ENCODE measurements at places on chromosomes 6 and 20. TPM values are rescaled to one million over a fixed set of nuclear protein-coding genes. Genes with fewer than 3 reads are reported as not detected.

Gene CLDN20
- total RNA-seq: not detected

Gene DYNLT1
- 157 TPM for total RNA-seq

Gene NOL7
- total RNA-seq: 102 TPM

Gene HLA-DQA2
- 10.9 TPM for total RNA-seq

Gene RIPOR2
- 88.4 TPM for total RNA-seq

GRCh38 chr6:6406715-6407070 is 86.2 kb upstream of the F13A1 start:
- DNase-seq: no peak

DNA sequence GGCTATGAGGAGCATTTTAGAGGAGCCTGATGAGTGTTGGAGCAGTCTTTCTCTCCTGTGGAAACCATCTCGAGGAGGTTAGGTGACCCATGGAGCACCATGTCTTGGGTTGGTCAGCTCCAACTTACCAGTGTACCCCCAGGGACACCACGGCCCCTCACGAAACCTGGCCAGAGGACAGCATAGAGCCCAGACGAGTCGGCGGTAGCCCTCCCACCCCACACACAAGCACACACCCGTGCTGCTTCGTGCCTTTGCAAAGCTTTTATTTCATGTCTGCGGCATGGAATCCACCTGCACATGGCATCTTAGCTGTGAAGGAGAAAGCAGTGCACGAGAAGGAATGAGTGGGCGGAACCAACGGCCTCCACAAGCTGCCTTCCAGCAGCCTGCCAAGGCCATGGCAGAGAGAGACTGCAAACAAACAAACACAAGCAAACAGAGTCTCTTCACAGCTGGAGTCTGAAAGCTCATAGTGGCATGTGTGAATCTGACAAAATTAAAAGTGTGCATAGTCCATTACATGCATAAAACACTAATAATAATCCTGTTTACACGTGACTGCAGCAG is 53.6 kb downstream of the EZR start:
- DNase-seq: no peak

GRCh38 chr6:84428300-84428907 is 201.0 kb upstream of the CEP162 start:
- no peak for DNase-seq

GRCh38 chr20:20849161-20849560 is 136.7 kb upstream of the RALGAPA2 start:
- DNase-seq: no peak

DNA sequence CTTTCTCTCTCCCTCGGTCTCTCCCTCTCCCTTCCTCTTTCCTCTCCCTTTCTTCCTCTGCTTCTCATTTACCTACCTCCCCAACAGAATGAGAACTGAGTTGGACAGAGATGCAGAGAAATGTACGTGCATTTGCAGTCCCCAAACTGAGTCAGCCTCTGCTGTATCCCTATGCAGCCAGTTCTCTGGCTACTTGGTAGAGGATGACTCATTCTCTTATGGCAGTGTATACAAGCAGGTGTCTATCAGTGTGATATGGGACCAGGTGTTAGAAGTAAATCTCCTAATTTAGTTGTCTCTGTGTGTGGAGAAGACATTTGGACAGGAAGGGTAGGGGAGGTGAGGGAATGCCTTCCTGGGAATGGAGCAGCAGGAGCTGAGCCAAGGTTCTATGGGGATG is 470.8 kb downstream of the CD109 start:
- no peak for DNase-seq

DNA sequence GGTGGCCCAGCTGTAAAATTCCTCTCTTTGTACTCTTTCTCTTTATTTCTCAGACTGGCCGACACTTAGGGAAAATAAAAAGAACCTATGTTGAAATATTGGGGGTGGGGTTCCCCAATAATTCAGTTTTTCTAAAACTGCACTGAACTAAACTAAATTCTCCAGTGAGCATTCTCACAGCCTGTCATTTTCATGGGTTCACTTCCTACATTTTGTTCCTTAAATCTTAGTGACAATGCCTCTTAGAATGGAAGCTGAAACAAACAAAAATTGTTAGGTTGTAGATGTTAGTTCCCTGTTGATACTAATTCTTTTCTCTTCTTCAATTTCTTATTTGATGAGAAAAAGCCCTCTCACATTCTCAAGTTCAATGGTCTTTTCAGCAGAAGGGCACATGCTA is 35.8 kb upstream of the IFNGR1 start:
- DNase-seq: no peak

DNA sequence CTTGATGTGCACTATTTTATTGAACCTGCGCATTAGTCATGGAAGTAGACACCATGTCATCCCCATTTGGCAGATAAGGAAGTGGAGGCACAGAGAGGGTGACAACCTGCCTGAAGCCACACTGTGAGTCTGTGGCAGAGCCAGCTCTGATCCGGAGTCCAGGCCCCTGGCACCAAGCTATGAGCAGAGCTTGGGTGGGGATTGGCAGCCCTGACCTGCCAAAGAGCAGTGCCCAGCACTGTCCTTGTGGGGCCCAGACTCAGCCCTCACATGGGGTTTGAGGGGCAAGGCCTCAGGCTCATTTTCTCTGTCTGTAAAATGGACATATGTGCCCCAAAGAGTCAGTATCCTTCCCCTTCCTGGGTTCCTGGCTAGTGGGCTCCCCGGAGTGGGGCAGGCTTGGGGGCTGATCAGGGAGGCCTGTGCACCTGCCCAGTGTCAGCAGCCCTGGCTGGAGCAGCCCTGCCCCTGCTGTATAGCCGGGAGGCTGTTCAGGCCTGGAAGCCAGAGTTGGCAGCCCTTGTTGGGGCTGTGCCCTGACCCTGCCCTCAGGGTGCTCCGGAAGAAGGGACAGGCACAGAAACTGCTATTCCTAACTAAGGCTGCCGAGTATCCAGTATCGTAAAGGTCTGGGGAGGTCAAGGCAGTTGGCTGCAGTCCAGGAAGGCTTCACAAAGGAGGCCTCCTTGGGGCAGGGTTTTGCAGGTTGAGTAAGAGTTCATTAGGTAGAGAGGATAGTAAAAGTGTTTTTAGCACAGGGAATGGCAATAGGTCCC is 38.7 kb downstream of the TGM2 start:
- no peak for DNase-seq

GRCh38 chr6:3324262-3324942 is 65.7 kb downstream of the PSMG4 start:
- DNase-seq: no peak

DNA sequence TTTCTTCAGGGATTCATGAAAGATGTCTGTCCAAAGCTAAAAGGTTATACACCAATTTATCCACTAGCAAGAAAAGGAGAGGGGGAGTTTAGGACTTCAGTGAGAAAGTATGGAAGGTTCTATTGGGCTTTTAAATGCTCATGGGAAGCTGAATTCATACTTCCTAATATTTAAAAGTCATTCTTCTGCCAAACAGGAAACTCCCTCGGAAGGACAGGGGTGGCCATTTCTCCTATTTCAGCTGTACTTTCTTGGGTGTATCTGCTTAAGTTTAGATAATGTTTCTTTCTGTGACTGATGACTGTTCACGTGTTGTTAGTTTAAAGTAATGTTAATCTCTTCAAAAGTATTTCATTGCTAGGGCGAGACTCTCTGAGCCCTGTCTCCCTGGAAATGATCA is 80.5 kb upstream of the IFNGR1 start:
- no peak for DNase-seq

DNA sequence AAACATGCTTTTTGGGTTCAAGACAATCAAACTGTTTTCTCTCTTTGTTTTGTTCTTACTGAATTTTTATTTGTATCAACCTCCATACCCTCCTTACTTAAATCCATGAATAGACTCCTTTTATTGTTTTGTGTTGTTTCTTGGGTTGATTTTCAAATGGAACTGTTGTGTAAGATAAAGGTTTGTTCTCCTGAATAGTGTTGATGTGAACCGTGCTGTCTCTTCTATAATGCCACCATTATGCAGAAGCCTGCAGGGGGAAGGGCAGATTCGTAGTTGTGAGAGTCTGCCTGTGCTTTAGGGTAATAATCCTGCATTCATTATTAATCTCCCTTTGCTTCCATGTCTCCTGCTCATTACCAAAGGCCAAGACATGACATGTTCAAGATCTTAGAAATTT is 105.9 kb downstream of the CDKAL1 start:
- no peak for DNase-seq

- no peak for DNase-seq
Measured at GRCh38 chr6:143260857-143261256, 189.6 kb downstream of the ADAT2 start.

GRCh38 chr6:149990212-149990660 is 26.5 kb downstream of the ULBP1 start:
- no peak for DNase-seq

DNA sequence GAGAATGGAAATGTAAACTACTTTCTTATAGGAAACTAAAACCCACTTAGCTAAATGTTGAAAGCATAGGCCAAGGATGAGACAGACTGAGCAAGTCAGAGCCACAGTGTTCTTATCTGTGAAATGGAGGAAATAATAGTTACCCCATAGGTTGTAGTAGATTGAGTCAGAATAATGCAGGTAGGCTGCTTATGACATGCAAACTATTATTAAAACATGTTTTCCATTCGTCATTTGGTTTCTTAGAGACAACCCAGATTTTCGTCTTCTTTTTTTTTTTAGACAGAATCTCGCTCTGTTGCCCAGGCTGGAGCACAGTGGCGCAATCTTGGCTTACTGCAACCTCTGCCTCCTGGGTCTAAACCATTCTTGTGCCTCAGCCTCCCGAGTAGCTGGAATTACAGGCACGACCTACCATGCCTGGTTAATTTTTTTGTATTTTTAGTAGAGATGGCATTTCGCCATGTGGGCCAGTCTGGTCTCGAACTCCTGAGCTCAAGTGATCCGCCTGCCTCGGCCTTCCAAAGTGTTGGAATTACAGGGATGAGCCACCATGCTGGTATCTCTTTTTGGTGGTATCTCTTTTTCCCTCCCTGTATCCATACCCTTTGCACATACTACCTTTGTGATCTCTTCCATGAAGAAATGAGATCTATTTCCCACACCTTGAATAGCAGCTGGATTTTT is 196.5 kb upstream of the ZNF217 start:
- DNase-seq: no peak

DNA sequence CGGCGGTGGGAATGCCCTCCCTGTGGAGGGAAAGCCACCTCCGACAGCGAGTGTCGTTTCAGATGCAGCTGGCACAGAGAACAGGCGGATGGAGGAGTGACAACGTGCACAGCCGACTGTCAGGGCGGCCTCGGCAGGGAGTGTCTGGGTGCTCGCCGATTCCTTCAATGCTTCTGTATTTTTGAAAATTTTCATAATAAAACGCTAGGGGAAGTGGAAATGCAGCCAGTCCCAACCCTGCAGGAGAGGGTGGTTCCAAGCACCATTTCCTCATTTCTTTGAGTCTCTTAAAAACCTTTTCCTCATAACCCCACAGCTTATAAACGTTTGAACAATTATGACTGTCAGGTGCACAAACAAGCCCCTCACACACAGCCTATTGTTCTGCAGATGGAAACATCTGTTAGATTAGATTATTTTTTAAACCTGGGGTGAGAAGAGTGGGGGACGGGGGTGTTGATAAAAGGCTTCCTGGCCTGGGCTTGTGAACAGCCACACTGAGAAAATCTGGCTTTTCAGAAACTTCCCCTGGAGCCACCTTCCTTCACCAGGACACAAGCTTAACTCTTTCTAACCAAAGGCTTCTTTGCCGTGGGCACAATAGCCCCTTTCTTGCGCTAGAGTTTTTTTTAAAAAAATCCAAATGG is 228.9 kb downstream of the ANKRD60 start:
- no peak for DNase-seq

DNA sequence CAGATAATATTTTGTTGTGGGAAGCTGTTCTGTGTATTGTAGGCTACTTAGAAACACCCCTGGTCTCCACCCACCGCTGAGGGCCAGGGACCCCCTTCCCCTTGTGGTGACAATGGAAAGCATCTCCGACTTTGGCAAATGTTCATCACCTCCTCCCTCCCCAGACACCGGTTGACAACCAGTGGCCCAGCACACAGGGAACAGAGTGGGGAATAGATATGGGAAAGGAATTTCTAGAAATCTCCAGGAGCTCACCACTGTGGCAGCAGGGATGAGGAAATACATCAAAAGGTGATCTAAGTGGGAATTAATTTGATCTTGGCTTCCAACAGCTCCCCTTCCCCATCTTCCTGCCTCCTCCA is 257.3 kb upstream of the FOXQ1 start:
- DNase-seq: no peak

- no peak for DNase-seq
Measured at GRCh38 chr6:9398071-9398766, 962.9 kb upstream of the SLC35B3 start.

- no peak for DNase-seq
Measured at GRCh38 chr20:57260934-57261333, 5.5 kb downstream of the BMP7 start.

DNA sequence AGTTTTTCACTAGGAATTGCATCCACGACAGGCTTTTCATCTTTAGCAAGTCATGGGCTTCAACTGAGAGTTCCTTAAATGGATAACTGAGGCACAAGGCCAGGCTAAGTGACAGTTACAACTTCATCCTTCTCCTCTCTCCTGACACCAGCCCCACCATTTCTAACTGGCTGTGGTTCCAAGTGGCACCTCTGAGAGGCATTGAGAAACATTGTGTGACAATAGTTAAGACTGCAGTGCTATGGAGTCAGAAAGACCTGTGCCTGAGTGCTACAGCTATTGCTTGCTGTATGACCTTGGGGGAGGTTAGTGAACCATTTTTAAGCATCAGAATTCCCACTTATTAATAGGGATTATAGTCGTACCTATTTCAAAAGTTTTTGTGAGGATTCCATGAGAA is 26.2 kb upstream of the MLIP start:
- DNase-seq: no peak

DNA sequence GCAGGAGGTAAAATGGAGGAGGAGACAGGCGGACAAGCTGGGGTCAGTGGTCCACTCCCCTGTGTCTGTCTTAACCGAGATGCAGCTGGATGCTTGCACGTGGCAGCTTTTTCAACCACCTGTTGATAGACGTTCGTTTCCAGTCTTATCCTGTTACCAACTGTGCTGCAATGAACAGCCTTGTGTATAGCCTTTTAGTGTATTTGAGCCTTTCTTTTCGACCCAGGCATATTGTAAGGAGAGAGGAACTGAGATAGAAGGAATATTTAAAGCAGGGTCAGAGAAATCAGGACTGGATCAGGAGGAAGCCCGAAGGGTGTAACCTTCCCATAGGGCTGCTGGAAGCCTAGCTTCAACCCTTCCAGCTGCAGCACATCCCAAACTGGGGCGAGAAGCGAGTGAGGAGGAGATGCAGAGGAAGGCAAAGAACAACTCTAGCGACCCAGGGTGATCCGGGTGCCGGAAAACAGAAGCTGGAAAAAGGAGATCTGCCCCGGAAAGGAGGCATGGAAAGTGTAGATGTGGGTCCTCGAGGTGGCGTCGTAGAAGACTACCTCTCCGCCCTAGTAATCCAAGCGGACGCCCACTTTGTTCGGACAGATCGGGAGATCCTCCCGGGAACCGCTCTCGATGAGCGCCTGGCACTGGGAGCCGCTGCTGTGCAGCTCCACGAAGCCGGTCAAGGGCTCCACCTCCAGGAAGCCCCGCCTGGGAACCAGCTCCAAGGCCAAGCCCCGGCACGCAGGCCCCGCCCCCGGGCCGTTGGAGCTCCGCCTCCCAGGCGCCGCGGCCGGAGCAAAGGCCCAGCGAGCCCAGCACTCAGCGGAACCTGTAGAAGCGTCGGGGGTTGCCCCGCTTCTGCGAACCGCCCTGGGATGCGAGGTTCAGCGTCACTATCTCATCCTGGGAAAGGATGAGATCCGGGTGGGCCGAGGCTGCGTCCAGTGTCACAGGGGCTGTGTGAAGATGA is 11.2 kb downstream of the TRIM31 start:
- DNase-seq: peak; percentile 84

Measured in natural killer cell treated with Interleukin-12 subunit alpha and Interleukin-12 subunit beta and Interleukin-15 and Interleukin-18, amount 100 ng/mL, for 72 hours (primary cell).